Astrocyte of the spinal cord (primary cell): ENCODE measurements at places on chromosomes 7 and 10.

GRCh38 chr7:147653456-147653855, 937.1 kb upstream of the C7orf33 start:
- no peak for DNase-seq

DNA sequence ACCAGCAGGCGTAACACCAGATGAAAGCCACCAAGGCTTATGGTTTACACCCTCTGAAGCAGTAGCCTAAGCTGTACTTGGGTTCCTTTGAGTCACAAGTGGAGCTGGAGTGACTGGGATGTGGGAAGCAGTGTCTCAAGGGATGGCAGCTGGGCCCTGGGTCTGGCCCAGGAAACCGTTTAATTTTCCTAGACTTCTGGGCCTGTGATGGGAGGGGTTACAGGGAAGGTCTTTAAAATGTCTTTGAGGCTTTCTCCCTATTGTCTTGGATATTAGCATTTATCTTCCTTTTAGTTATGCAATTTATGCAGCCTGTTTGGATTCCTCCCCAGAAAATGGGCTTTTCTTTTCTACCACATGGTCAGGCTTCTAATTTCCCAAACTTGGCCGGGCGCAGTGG, 568.2 kb downstream of the ANKRD7 start:
- DNase-seq, result no peak

DNA sequence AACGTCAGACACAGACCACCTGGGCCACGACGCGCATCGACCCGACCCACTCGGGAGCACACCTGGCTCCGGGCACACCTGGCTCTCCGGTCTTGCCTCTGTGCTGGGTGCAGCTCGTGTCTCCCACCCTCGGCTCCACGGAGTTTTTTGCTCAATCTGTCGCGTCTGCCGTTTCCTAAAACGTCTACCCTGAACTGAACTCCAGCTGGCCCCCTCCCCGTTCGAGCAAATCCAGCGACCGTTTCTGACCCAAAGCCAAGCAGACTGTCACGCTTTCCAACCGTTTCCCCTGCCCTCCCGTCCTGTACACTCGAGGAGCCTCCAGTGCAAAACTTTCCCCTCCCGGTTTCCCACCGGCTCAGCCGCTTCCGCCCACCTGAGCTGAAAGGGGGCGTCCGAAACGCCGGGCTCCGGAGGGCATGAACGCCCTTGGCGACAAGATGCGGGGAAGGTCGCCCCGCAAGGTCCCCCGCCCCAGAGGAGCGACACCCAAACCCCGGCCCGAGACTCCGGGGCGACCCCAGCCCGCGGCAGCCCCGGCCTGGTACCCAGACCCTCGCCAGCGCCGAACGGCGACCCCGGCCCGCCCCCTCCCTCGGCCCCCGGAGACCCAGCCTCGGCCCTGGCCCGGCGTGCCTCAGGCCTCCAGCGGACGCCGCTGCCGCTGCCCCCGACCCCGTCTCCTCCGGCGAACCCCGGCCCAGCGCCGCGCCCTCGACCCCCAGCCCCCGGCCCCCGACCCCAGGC, 557 bp downstream of the CYTH3 start:
- DNase-seq, result no peak

- no peak for DNase-seq
These were observed 18.0 kb upstream of the MTURN start for GRCh38 chr7:30116771-30117170.

- no peak for DNase-seq
These were observed 804.3 kb upstream of the COBL start for GRCh38 chr7:52120912-52121311.

- no peak for DNase-seq
These were observed 569 bp downstream of the CAV1 start for GRCh38 chr7:116525298-116525912.

DNA sequence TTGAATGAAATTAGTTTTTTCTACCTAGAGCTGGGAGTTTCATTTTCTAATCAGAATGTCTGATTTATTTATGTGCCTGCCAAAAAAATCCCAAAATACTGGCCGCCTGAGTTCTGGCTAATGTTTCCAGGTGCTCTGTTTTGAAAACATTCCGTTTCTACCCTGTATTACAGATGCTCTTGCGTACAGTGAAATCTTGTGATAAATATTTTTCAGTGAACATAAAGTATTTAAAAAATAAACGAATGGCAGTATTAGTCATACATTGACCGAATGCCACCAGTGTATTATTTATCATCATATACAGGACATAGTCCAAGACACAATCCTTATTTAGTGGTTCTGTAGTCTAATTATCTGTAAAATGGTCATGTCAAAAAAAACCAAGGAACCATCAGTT, 102.8 kb downstream of the KAT6B start:
- DNase-seq, result peak; percentile 23

- DNase-seq, result no peak
These were observed 406.3 kb upstream of the KLF6 start for GRCh38 chr10:4191354-4191753.

- DNase-seq, result peak; percentile 49
These were observed 647 bp upstream of the NACAD start for GRCh38 chr7:45089341-45089891.

DNA sequence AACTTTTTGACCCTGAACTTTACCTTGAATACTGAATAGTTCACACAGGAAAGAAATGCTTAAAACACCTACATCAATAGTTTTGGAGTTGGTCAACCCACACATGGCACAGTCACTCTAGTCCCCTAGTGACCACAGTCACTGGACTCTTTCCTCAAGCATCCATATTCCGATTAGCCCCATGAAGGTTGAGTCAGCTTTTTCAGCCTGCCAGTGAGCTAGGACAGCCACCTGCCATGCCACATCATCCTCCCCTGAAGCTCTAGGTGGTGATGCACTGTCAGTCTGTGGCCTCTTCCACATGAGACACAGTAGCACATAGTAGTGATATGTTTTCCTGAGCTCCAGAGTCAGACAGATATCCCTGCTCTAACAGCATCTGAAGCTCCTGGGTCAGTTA, 537.2 kb downstream of the XPNPEP1 start:
- no peak for DNase-seq

- DNase-seq, result no peak
These were observed 11.2 kb downstream of the WDR86 start for GRCh38 chr7:151398446-151399304.

GRCh38 chr10:50894312-50894711, 8.9 kb upstream of the A1CF start:
- DNase-seq, result no peak

- no peak for DNase-seq
These were observed 27.9 kb upstream of the GATA3 start for GRCh38 chr10:8026349-8027259.

DNA sequence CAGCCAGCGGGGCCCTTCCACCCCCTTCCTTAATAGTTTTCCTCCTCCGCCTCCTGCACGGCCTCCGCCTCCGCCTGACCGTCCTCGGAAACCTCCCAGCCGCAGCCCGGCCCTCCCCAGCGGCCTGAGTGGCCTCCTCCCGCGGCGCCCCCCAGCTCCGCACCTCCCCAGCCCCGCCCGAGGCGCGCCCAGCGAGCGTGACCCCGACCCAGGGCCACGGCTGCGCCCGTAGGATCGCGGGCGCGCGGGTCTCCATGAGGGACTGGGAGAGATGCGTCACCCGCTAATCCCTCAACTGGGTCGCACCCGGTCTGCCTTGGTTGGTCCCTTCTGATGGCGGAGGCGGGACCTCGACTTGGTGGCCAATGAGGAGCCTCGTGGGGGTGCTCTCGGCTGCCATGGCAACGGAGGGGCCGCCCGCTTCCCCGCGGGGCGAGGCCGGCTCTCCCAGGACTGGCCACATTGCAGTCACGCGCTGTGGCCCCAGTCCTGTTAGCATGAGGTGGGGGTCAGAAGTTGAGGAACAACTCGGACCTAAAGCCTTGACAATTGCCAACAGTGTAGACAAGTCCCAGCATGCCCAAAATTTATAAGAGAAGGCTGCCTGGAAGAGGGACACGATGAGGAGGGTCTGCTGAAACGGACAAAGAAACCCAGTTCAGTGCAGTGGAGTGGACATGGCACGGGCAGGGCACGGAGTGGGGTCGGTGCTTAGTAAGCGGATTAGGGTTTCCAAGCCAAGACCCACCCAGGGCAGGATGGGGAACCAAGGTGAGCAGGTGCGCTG, 24.3 kb downstream of the DDIT4 start:
- peak; percentile 99 for DNase-seq

DNA sequence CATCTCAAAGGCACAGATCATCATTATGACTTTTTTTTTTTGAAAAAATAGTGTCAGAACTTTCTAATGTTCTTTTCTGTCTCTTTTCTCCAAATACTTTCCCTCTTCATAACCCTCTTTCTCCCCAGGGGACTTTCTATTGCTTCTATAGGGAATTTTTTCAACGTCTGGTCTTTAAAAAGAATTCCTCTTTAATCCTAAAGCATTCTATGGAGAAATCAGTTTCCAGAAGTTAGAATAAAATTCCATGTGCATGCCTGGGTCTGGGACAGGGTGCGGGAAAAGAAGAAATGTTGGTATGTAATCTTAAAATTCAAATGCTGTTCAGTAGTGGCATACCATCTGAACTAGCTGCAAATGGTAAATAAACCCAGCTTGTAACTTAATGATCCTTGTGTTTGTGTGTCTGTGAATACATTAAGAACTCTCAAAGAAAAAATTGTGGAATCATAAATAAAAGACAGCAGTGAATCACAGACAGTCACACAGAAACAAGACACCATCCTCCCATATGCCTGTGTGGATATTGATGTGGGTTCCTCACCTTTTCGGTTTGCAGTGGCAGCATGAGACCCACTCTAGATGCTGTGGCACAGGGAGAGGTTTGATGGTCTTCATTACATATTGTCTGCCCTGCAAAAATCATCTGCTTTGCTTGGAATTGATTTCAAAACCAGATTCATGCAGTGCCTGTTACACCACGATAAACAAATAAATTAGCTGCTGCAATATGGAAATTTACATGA, 374.7 kb upstream of the NRP1 start:
- DNase-seq, result no peak

- DNase-seq, result peak; percentile 98
These were observed 177.6 kb downstream of the PRKAG2 start for GRCh38 chr7:151699147-151699927.

DNA sequence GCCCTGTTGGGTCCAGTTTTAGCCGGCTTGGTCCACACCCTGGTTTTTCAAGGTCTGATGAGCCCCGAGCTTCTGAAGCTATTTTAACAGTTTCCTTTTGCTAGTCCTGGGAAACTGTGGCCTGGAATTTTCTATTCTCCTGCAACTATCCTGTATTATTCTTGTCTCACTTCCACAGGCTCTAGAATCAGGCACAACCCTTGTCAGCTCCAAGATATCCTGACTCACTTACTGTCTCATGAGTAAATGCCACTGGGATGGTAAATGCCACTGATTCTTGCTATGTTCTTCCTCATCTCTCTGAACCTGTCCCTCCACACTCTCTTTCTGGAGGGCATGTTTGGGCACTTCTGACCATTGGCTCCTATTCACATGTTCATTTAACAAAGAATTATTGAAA, 611.5 kb upstream of the IGFBP3 start:
- DNase-seq, result no peak

GRCh38 chr10:48551861-48552591, 52.8 kb downstream of the ARHGAP22 start:
- peak; percentile 56 for DNase-seq

DNA sequence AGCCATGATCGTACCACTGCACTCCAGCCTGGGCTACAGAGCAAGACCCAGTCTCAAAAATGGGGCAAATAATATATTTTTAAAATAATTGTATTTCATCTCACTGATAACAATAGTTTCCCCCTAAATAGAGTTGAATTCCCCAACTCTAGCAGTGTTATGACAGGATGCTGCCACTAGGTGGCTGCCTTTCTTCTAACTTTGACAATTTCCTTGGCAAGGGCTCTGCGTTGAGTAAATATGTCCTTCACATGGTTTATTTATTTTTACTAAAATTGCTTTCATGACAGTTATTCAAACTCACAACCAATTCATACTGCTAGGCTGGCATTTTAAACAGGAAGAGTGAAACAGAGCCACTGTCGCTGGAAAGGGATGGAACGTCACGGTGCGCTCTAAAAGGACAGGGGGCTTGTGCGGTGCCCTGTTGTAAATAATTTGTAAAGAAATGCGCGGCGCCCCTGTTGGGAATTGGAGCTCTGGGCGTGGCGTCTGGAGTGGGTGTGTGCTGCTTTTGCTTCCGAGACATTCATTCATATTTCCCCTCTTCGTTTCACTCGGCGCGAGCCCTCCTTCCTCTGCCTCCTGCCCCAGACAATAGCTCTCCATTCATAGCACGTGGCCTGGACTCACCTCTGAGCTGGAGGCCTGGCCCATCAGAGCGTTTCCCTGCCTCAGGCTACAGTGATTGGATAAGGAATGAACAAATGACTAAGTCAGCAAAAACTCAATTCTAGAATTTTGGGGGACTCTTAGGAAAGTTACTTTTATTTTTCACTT, 20.5 kb upstream of the PITRM1 start:
- DNase-seq, result peak; percentile 71
